ENCODE measurements at places on chromosomes 16 and 17. TPM values are rescaled to one million over a fixed set of nuclear protein-coding genes. Genes with fewer than 3 reads are reported as not detected.

Gene CA4
- not detected for total RNA-seq

Gene RNF222
- total RNA-seq, result not detected

Gene NCBP3
- 17.3 TPM for total RNA-seq

Gene ACOX1
- total RNA-seq, result 74.9 TPM

Measured in PC-3 (cell line).